ENCODE measurements at places on chromosomes 16 and 17.

GRCh38 chr16:80788027-80788426 lies 16.4 kb downstream of the CDYL2 start:
- no peak for DNase-seq

GRCh38 chr17:82222816-82223215 lies 6.0 kb upstream of the SLC16A3 start:
- DNase-seq, result no peak

DNA sequence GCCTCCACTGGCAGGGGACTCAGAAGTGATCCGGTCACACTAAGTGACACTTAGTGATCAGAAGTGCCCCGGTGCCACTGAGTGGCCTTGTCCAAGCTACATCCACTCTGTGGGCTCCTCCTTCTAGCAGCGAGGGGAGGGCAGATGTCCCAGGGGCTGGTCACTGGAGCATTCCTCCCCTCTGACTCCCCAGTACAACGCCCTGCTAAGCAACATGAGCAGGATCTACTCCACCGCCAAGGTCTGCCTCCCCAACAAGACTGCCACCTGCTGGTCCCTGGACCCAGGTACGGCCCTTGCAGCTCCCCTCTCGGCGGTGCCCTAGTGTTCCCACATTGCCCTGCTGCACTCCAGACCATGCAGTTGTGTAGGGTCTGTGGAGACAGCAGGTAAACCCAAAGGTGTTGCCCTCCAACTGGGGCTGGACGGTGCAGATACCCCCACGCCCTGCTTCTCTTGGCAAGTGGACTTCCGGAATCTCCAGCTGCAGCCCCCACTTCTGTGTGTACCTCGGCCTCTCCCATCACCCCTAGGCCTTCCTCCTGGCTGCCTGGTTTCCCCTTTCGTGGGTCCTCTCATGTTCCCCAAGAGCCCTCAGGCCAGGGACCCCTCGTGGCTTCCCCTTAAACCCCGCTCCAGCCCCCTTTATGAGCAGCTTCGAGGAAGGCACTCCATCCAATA lies 2.1 kb downstream of the ACE start:
- DNase-seq, result peak; percentile 74

- no peak for DNase-seq
Observed at GRCh38 chr17:5381542-5381941, 37.9 kb downstream of the NUP88 start.

DNA sequence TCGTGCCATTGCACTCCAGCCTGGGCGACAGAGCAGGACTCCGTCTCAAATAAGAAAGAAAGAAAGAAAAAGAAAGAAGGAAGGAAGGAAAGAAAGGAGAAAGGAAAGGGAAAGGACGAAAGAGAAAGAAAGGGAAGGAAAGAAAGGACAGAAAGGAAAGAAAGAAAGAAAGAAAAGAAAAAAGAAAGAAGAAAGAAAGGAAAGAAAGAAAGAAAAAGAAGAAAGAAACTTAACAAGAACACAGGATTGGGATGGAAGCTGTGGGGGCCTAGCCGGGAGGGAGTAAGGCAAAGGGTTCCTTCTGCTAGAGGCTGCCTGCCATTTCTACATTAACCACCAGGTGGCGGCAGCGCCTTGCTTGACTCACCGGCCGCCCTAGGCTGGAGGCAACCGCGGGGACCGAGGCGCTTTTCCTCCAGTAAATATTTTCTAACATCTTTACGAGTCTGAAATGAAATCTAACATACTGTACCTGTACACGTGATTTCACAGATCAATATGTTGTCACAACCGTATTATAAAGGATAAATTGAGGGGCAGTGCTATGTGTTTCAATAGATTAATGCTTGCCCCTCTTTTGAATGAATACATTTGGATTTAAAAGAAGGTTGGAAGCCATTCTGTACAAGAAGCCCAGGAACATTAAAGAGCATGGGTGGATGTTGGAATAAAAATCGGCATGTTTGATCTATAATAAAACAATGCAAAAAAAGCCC lies 6.1 kb downstream of the GJD3 start:
- peak; percentile 91 for DNase-seq

GRCh38 chr16:89565506-89566372 lies 5.3 kb downstream of the RPL13 start:
- no peak for DNase-seq

GRCh38 chr17:64626827-64627226 lies 35.3 kb downstream of the SMURF2 start:
- no peak for DNase-seq

- DNase-seq, result no peak
Observed at GRCh38 chr16:29310852-29311314, 95.6 kb downstream of the NPIPB11 start.

- no peak for DNase-seq
Observed at GRCh38 chr16:14109782-14110727, 38.9 kb downstream of the MRTFB start.

GRCh38 chr17:19723964-19724363 lies 7.6 kb upstream of the SLC47A2 start:
- DNase-seq, result no peak

DNA sequence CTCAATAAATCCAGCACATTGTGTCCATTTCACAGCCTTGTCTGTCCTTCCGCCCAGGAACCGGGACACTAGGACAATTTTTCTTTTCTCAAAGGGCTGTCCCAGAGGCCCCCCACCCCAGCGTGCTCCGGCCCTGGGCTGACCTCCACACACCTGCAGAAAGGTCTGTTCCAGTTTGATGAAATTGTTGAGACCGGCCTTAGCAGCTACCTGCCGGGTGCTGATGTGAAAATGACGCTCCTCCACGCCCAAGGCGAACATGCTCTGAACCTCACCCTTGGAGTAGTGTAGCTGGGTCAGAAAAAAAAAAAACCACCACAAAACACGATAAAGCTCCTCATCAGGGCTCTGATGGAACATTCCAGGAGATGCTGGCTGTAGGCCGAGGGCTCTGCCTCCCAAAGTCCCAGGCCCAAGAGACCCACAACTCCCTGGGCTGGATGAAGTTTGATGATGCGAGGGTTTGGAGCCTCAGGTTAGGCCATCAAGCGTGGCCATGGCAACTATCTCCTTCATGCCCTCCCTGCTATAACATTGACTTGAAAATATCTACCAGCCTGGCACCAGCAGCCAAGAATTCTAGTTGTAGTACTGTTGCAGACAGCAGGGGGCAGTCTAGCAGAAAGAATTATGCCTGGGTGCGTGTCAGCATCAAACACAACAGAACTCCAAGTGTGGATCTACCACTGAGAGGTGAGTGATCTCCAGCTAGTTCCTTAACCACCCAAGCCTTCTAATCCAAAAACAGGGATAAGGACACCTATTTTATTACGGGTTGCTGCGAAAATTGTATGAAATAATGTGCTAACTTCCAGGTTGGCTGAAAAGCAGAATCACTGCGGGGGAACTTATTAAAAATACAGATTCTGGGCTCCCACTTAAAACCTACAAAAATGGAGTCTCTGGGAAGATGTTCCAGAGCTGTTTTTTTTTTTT lies 62.1 kb downstream of the RMI2 start:
- DNase-seq, result peak; percentile 77

DNA sequence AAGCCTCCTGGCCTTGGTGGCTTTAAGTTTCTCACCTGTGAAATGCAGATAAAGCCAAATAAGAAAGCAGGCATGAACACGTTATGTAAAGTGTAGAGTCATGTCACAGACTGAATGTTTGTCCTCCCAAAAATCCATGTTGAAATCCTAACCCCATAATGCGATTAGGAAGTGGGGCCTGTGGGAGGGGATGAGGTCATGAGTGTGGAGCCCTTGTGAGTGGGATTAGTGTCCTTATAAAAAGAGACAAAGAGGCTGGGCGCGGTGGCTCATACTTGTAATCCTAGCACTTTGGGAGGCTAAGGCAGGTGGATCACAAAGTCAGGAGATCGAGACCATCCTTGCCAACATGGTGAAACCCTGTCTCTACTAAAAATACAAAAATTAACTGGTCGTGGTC lies 19.5 kb upstream of the C16orf78 start:
- no peak for DNase-seq

DNA sequence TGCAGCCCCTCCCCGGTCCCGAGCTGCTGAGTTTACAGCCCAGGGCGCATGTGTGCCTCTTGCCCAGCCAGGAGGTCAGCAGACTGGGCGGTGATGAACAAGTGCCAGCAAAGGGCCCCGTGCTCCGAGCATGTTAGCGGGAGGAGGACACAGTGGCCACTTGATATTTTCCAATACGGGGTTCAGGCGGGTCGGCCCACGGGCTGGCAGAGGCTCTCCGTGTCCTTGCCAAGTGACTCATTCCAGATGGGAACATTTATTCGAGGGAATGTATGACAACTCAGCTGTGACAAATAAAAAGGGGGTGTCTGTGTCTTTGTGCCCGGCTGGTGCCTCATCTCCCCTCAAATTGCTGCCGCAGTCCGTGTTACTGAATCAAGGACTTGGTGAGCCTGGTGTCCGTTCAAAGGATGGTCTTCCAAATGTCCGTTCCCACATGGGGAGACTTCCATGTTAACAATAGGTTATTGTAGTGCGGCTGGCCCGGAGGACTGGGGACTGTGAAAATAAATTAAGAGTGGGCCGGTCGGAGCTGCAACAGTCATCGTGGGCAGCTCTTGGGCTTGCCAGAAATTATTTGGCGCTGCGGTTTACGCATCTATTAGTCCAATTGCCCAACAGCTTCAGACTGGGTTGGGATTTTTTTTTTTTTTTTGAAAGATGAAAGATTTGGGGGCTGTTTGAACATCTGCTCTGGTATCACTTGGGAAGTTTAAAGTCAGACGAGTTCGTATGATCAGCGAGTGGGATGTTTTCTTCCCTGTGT lies 174.0 kb upstream of the CIBAR2 start:
- DNase-seq, result no peak

GRCh38 chr17:17511293-17511741 lies 15.1 kb upstream of the RASD1 start:
- DNase-seq, result no peak

- no peak for DNase-seq
Observed at GRCh38 chr16:59295993-59296736, 562.0 kb upstream of the GOT2 start.

DNA sequence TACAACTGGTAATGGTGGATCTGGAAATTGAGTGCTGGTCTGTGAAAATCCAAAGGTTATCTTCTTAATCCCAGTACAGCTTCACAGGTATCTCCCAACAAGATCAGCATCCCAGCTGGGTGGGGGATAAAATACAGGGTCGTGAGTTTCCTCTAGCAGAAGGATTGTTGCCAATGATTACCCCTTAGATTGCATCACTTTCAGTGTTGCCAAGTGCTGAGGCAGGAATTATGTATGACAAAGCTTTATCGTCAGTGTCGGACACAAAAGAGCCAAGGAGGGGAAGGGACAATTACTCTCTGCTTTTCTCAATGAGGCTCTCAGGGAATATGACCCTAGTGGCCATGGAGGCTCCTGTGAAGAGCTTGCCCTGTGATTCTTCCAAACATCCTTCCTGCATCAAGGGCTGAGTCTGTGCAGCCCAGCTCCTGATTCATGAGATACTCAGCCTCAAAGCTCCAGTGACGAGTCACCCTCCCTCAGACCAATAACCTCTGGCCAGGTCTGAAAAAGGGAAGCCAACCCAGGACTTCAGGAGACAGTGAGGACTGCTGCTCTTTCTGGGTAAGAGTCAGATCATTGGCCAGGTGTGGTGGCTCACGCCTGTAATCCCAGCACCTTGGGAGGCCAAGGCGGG lies 15.0 kb downstream of the OR1F1 start:
- DNase-seq, result no peak

GRCh38 chr17:43986225-43986981 lies 18.0 kb upstream of the NAGS start:
- no peak for DNase-seq

- no peak for DNase-seq
Observed at GRCh38 chr16:83850947-83851346, 43.2 kb downstream of the HSBP1 start.

- DNase-seq, result peak; percentile 92
Observed at GRCh38 chr16:71808593-71809459, at the start of gene AP1G1. Gene AP1G1 (minus strand): TSS chr16:71808834. CDS start chr16:71789479, 19,355 bp downstream.

All from COLO829 (cell line).